ENCODE measurements at places on chromosomes 2 and 18. TPM values are rescaled to one million over a fixed set of nuclear protein-coding genes. Genes with fewer than 3 reads are reported as not detected.

DNA sequence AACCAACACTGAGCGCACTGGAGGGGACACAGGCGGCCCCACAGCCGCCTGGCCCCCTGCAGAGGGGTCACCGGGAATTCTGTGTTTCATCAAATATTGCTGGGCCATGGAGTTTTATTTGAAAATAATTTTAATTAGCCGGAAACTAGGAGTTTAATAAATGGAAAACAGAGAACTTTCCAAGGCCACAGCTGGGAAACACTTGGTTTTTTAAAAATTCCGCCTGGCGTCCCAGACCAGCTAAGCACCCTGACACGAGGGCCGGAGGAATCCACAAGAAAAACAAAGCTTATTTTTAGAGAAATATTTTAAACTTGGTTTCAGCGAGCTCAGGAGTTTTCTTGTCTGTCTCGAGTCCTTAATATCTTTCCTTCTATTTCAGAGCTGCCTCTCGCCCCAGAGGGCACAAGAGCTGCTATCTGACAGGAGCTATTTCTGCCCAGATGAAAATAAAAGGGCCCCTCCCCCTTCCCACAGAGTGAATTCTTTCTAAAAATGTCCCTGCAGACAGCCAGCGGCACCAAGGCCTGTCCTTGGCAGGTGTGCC, 8.2 kb downstream of the ZFP36L2 start:
- no peak for DNase-seq
- peak overlapping the region; percentile 93 for H3K4me3 ChIP-seq

- H3K4me3 ChIP-seq: no peak overlapping the region
- no peak overlapping the region for H3K27ac ChIP-seq
- DNase-seq: no peak
- H3K4me1 ChIP-seq: no peaks in the 10 kb centered on the region
- no peaks in the 10 kb centered on the region for H3K36me3 ChIP-seq
Measured at GRCh38 chr2:144156736-144157640, 362.9 kb downstream of the ZEB2 start.

DNA sequence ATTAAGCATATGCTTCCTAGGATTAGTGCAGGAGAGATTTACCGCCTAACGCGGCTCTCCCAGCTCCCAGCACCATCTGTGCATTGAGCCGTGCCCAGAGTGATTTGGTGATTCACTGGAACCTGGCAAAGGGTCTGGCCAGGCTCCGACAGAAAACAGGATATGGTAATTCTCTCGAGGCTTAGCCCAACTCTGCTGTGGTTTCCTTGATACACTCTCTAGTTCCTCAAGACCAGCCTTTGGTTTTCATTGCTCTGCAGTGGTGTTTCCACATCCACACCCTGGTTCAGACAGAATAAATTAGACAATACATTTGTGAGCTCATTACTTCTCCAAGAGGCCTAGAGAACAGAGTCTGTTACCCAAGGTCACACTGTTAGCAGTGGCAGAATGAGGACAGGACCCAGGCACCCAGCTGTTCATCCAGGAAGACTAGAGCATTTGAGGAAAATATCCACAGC, 23.0 kb upstream of the SMAD2 start:
- peaks cover 2% of the 10 kb centered on the region for H3K36me3 ChIP-seq
- H3K27me3 ChIP-seq: peaks cover 16% of the 10 kb centered on the region
- peak overlapping the region; percentile 58 for H3K4me3 ChIP-seq

GRCh38 chr2:207083361-207084110, 82.2 kb downstream of the KLF7 start:
- H3K27me3 ChIP-seq: no peaks in the 10 kb centered on the region
- H3K4me3 ChIP-seq: no peak overlapping the region
- H3K27ac ChIP-seq: no peak overlapping the region
- peaks cover 50% of the 10 kb centered on the region for H3K36me3 ChIP-seq
- H3K4me1 ChIP-seq: peaks cover 11% of the 10 kb centered on the region

GRCh38 chr2:20431772-20432171, 15.1 kb upstream of the RHOB start:
- DNase-seq: no peak
- H3K4me1 ChIP-seq: no peaks in the 10 kb centered on the region
- no peak overlapping the region for H3K27ac ChIP-seq
- no peak overlapping the region for H3K4me3 ChIP-seq
- H3K36me3 ChIP-seq: no peaks in the 10 kb centered on the region
- H3K27me3 ChIP-seq: peaks cover 12% of the 10 kb centered on the region

DNA sequence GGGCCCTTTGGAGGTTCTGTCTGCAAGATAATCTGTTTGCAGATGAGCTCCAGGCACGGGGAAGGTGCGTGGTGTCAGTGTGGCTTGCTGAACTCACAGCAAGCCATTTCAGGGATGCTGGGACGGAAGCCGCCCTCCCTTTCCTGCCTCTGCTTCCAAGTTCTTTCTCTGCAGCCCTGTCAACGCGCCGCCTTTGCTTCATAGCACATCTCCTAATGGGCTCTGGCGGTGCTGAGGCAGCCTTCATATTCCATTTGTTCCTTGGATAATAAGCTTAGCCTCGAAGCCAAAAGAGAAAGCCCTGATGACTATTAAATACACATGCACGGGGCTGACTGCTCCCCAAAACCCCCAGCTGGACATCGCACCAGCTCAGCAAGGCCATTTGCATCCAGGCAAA, 81.7 kb upstream of the TAF1B start:
- no peak for DNase-seq
- peaks cover 42% of the 10 kb centered on the region for H3K4me1 ChIP-seq
- H3K27me3 ChIP-seq: peaks cover 25% of the 10 kb centered on the region
- no peak overlapping the region for H3K27ac ChIP-seq
- no peak overlapping the region for H3K4me3 ChIP-seq

DNA sequence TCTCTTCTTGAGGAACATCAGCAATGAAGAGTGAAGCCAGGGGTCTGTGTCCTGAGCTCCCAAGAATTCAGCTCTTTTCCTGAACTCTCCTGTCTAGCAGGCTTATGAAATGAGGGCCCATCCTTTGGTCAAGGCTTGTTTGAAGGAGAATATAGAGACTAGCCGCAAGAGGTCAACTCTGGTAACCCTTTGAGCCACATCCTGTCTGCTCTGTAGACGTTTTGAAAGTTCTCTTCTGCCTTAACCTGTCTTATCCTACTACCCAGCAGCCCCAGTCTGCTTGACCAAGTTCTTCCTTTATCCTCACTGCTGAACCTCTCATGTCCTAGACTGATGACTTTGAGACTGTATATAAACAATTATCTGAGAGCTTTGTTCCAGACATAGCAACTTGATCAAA, 5.4 kb downstream of the SEMA4F start:
- no peak for DNase-seq
- H3K27ac ChIP-seq: no peak overlapping the region
- peaks cover 8% of the 10 kb centered on the region for H3K27me3 ChIP-seq
- peaks cover 15% of the 10 kb centered on the region for H3K4me1 ChIP-seq

DNA sequence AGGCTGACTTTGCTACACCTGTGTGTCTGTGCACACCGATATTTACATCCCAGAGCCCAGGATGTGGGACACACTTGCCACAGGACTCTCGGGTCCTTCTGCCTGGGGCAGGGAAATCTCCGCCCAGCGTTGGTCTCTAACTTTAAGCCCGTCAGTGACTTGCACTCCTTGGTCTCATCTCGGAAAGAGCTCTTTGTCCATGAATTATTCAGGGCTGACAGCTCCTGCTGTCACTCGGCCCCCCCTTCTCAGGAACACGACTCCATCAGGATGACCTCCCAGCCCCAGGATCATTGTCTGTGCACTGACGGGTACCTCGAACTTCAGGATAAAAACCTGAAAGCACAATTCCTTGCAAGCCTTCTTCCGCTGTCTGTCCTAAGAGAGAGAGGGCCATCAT, 26.6 kb downstream of the PLB1 start:
- peaks cover 2% of the 10 kb centered on the region for H3K36me3 ChIP-seq
- peaks cover 56% of the 10 kb centered on the region for H3K27me3 ChIP-seq
- peaks cover 14% of the 10 kb centered on the region for H3K4me1 ChIP-seq
- DNase-seq: no peak

DNA sequence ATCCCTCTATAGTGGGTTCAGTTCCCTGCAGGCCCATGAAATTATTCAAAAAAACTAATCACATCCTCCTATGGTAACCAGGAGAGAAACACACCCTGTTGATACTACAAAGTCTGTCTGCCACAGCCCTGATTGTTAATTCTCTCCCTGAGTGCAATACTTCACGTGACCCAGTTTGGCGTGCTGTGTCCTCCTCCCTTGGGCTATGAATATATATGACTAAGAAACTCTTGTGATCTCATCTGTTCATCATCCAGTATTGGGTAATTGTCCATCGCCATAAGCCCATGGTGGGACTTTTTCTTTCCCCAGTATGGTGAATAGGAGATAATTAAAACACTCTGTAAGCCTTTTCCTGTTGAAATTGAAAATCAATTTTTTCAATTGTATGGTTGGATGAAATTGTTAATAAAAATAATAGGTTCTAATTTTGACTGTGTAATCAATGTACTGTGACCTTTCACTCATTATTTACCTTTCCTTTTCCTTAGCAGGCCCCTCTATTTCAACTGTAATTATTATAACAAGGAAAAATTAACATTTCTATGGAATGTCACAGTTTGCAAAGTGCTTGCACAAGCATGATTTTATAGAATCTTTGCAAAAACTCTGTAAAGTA, 1822.6 kb downstream of the SUCLG1 start:
- no peak for DNase-seq
- H3K36me3 ChIP-seq: no peaks in the 10 kb centered on the region
- H3K4me1 ChIP-seq: no peaks in the 10 kb centered on the region
- H3K4me3 ChIP-seq: no peak overlapping the region
- no peaks in the 10 kb centered on the region for H3K27me3 ChIP-seq

DNA sequence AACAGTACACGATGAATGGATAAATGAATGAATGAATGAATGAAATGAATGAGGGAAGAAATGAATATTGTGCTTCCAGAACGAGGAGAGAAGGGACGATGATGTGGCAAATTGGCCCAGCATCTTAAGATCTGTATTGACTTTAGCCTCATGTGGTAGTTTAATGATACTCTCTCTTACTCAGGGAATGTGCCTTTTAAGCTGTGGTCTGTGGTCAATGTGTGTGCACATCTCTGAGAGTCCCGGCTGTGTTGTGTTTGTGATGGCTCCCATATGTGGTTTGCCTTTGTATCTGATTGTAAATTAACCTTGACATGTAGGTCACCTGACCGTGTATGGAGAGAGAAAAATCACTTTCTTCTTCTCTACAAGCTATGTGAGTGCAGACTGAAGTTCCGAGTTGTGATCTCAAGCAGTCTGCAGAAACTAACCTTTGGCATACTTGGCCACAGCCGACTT, 91.2 kb downstream of the NEDD4L start:
- DNase-seq: peak; percentile 48
- no peak overlapping the region for H3K27ac ChIP-seq
- peaks cover 20% of the 10 kb centered on the region for H3K4me1 ChIP-seq
- no peak overlapping the region for H3K4me3 ChIP-seq
- no peaks in the 10 kb centered on the region for H3K36me3 ChIP-seq

DNA sequence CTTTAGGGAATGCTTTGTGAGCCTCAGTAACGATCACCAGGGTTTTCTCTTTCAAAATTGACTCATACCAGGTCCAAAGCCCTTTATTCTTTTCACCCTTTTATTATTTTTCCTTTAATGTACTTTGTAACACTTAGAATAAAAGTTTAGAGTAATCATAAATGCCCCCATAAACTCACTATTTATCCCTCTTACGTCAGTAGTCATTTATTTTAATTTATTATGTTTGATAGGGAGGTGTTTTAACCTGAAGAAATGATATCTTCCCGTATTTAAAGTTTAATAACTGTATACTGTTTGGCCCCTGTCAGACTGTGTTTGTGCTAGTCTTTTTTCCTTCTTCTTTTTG, 1.1 kb downstream of the TWSG1 start:
- H3K4me3 ChIP-seq: peak overlapping the region; percentile 82
- peaks cover 34% of the 10 kb centered on the region for H3K4me1 ChIP-seq
- H3K36me3 ChIP-seq: peaks cover 18% of the 10 kb centered on the region

DNA sequence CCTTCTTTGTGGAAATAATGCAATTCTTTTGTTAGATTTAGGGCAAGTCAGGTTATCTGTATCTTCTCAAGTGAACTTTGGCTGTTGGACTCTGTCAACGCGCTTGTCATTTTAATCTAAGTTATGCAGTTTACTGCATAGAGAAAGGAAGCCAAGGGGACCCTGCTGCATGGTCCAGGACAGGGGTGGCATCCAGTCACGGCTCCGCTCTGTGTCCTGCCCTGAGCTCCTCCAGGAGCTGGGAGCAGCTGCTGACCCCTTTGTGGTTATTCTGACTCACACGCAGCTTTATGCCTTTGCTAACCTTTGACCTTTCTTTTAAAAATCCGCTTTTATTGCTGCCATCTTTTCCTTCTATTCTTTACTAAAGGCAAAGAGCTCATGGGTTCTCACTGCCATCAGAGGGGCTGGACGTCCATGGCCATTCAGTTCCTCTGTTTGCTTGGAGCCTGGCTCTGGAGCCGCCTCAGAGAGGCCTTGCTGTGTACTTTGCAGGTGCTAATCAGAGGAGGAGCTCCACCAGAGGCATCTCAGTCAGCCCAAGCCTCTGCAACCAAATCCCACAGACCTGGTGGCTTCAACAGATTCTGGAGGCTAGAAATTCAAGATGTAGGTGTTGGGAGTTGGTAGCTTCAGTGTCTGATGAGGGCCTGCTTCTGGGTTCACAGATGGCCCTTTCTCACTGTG, 39.3 kb downstream of the SNTG2 start:
- no peak overlapping the region for H3K4me3 ChIP-seq
- DNase-seq: no peak
- H3K4me1 ChIP-seq: peaks cover 11% of the 10 kb centered on the region
- H3K27me3 ChIP-seq: no peaks in the 10 kb centered on the region
- no peaks in the 10 kb centered on the region for H3K36me3 ChIP-seq
- no peak overlapping the region for H3K27ac ChIP-seq

Gene ATP9B
- 27.3 TPM for total RNA-seq

Gene ACADL
- total RNA-seq: not detected

Gene RAD51AP2
- total RNA-seq: not detected

Gene CCDC178
- not detected for total RNA-seq

Gene CTAGE1
- total RNA-seq: not detected

Gene ARHGEF33
- 0.08 TPM for total RNA-seq

Gene ATP8B1
- total RNA-seq: not detected

Gene NTSR2
- total RNA-seq: not detected

Gene CPLX4
- not detected for total RNA-seq

Gene ABHD3
- 54.0 TPM for total RNA-seq
